Vagina (tissue), 2 donors: ENCODE measurements at places on chromosomes 6 and 20. TPM values are rescaled to one million over a fixed set of nuclear protein-coding genes. Genes with fewer than 3 reads are reported as not detected.

Gene CENPQ
- total RNA-seq = 1.7 TPM

Gene PBOV1
- not detected for total RNA-seq

Gene FBXO5
- total RNA-seq = 4.2 TPM

Gene KCNS1
- not detected for total RNA-seq

Gene FAM184A
- 3.4 TPM for total RNA-seq

Gene PRICKLE4
- total RNA-seq = 10.1 TPM

Gene RSPH4A
- not detected for total RNA-seq

Gene CCDC170
- total RNA-seq = 2.0 TPM

GRCh38 chr6:28794175-28795002, 129.4 kb downstream of the TRIM27 start:
- DNase-seq = no peak

- no peak for DNase-seq
Observed at GRCh38 chr6:11639376-11640235, 102.1 kb downstream of the TMEM170B start.

DNA sequence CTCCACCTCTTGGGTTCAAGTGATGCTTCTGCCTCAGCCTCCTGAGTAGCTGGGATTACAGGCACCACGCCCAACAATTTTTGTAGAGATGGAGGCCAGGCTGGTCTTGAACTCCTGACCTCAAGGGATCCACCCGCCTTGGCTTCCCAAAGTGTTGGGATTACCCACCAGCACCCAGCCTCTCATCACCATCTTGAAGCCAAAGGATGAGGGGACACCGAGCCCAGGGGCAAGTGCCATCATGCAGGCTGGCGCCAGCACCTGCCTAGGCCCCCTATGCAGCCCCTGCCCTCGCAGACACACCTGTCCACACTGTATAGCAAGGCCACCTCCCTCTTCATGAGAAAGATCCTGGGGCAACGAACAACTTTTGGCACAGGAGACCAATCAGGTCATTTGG, 5.3 kb upstream of the RBM38 start:
- no peak for DNase-seq

- DNase-seq = no peak
Observed at GRCh38 chr20:34708621-34709043, 4.5 kb downstream of the TP53INP2 start.

DNA sequence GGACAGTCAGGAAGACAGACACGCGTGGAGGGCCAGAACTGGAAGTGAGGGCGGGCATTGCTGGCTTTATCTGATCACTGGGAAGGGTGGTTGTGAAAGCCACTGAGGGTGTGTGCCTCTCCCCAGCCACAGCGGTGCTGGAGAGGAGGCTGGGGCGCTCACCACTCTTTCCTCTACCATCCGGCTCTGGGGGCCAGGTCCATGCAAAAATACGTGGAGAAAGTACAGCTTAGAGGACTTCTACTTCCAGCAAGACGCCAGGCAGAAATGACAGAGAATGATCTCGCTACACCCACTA, 148.8 kb upstream of the RPS6KA2 start:
- DNase-seq = no peak

GRCh38 chr20:47139934-47140535, 216.5 kb downstream of the ZMYND8 start:
- DNase-seq = no peak

GRCh38 chr6:68139130-68139529, 496.0 kb upstream of the ADGRB3 start:
- no peak for DNase-seq

DNA sequence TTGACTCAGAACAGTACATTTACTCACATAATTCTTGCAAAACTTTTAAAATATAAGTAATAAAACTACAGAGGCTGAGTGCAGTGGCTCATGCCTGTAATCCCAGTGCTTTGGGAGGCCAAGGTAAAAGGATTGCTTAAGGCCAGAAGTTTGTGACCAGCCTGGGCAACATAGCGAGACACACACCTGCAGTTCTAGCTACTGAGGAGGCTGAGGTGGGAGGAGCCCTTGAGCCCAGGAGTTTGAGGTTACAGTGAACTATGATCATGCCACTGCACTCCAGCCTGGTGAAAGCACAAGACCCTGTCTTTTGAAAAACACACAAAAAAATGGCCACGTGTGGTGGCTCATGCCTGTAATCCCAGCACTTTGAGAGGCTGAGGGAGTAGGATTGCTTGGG, 21.8 kb upstream of the MYO6 start:
- no peak for DNase-seq

DNA sequence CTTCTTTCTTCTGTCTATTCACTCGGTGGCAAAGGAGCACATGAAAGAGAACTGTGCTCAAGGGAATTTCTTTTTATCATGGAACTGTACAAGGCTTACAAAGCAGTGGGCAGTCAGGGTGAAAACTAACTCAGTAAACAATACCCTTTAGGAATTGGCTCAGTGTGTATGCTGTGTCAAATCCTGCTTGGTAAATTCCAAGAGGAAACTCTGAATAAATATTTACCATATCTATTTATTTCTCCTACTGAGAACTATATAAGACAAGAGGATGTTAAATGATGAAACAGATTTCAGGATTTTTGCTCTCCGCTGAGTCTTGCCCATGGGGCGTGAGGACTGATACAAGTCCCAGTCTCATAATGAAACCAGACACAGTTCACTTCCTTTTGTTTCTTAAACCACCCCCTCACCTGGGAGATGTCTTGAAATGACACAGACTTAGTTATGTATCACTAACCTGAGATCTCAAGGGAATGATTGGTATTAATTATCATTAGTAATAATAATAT, 188.8 kb downstream of the BACH2 start:
- no peak for DNase-seq

DNA sequence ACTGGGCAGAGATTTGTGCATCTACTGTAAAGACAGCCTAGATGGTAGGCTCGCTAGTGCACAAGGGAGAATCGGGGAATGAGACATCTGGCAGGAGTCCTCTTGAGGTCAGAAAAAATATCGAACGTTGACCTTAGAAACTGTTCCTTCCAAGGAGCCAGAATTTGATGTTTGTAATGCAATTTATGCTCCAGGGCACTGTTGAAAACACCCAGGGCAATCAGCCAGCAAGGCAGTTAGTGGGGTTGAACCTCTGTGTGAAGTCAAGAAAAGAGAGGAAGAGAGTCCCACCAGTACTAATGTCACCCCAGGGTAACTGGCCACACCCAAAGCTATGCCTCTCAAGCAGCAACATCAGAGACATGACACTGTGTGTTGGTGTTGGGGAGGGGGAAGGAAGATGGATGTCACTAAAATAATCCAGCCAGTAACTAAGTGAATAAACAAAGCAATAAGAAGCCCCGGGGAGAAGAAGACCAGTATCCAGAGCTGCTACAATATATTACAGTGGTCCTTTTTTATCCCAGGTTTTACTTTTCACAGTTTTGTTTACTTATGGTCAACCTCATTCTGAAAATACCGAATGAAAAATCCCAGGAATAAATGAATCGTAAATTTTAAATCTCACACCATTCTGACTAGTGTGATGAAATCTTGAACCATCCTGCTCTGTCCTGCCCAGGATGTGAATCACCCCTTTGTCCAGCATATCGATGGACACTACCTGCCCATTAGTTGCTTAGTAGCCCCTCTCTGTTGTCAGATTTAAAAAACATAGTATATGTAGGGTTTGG, 32.9 kb upstream of the PDE10A start:
- no peak for DNase-seq

DNA sequence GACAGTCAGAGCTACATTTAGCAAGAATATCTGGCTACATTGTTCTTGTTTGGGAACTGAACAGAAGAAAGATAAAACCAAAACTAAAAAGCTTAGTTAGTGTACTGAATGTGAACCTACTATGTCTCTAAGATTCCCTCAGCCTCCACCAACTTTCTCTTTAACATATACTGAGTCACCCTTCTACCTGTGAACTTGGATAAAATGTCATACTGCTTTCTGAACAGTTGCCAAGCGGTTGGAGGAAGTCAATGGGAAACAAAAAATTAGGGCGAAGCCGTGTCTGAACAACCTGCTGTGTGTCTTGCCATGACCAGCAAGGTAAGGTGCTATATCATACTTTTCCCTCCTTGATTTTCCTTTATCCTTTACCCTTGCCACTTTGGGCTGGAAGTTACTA, 243.5 kb downstream of the BTBD9 start:
- DNase-seq = no peak

- no peak for DNase-seq
Observed at GRCh38 chr20:63320616-63321147, 27.7 kb downstream of the COL20A1 start.

DNA sequence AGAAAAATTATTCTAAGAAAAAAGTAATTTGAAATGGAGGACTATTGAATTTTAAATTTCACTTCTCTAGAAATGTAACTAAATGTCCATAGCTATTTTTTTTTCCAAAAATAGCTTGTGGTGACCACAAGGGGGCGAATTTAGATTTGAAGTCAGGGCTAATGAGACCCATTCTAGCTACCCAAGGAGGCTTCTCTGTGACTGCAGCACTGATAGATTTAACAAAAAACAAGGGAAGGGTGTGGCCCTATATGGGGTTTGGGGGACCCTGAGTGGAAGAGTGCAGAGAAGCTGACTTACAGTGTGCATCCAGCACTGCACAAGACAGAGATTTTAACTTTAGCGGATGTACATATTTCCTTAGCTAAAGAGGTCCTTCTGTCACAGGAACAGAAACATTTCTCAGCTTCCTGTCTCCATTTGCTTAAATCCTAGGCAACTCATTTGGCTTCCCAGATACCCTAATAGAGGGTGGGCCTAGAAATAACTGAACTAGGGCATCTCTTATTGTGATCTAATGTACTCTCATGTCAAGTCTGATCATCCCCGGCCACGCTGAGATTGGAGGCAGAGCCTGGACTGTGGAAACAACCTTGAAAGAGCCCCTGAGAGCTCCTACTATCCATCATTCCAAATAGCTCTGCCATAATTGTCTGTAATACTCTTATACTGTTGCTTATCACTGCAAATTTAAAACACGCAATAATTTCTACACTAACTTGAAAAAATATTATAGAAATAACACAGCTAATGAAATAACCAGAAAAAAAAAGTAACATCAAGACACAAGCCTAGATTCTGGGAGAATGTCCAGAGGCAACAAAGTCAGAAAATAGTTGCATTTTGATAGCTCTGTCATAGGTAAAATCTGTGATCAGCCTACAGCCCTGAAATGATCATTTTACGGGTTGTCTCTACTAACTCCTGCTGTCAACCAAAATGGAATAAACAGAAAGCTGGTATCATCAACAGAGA, 93.6 kb downstream of the SNAP91 start:
- no peak for DNase-seq

- no peak for DNase-seq
Observed at GRCh38 chr6:45595010-45595851, 217.5 kb upstream of the SUPT3H start.

- no peak for DNase-seq
Observed at GRCh38 chr6:137871291-137871690, 4.2 kb downstream of the TNFAIP3 start.

DNA sequence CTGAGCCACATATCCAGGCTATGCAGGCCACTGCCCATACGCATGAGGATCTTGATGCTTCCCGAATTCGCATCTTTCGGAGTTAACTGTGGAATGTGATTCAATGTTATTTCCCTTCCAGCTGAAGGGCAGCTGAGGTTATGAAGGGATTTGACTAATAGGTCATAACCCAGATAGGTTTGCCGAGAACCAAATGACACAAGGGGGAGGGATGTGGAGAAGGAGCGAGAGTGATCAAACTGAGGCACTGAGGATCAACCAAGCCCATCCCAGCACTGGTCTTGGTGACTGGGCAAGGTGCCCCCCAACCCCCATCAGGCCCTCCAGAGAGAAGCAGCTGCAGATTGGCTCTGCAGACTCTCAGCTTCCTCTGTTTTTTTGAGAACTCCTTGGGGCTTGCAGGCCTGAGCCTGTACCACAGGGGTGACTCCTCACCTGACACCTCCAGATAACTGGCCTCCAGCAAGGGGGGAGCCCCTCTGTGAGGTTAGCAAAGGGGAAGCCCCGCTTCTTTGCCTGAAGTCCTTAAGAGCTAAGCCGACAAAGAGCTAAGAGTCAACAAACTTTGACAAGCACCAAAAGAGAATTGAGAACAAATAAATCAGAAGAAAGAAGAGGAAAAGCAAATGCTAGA, 185.9 kb downstream of the PDE7B start:
- no peak for DNase-seq
